ENCODE measurements at places on chromosomes 7 and 10.

DNA sequence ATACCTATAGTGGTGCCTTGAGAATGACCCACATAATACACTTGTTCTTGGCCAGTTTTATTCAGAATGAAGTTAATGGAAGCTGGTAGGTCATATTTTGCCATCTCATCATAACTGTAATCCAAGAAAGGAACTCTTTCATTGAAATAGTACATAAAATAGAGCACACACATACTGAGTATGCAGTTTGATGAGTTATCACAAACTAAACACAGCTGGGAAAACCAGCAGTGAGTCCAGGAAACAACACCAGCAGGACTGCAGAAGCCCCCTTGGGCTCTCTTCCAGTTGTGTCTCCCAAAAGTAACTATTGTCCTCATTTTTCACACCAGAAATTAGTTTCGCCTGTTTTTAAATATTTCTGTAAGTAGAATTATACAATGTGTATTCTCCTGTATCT is 19.8 kb upstream of the CH25H start:
- no peak for DNase-seq

DNA sequence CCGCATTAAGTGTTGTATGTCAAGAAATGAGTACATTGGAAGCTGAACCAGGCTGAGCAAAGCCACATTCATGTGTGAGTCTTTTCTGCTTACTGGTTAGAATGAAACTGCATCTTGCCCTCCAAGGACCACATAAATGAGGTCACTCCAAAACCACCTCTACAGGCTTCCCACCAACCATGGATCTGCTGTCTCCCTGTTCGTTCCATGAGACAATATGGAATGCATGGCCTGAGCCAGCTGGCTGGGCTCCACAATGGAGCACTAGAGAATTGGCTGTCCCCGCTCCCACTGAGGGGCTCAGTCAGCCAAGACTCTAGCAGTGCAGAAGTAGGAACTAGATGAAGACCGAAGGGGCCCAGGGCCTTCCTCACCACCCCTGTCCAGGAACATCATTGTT is 120.8 kb downstream of the TNS3 start:
- DNase-seq, result no peak

- DNase-seq, result peak; percentile 22
Observed at GRCh38 chr10:110637558-110638053, 6.5 kb upstream of the RBM20 start.

DNA sequence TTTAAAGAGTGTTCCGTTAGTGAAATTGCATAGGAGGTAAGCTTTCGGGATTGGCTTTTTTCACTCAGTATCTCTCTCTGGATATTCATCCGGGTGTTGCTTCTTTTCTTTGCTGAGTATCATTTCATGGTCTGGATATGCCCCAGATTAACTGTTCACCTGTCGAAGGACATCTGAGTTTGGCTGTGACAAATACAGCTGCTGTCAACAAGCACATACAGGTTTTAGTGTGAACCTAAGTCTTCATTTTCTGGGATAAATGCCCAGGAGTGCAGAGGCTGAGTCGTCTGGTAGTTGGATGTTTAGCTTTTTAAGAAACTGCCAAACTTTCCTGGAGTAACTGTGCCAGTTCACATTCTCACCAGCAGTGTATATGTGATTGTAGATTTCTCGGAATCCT is 5.6 kb downstream of the DOCK1 start:
- DNase-seq, result no peak

DNA sequence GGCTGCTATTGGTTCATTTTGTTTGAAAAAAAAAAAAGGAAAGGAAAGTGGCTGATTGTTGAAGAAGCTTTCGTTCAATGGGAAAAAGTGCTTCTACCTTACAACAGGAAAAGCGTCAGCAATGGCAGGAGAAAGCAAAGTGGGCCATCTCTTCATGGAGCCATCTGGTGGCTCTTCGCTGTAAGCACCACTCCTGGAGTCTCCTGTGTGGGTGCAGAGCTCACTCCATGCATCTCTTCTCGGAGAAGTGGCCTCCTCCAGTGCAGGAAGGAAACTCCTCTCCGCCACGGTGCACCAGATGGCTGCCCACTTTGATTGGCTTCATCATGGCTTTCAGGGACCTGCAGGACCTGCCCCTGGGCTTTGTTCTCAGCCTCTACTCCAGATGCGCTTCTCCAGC is 250.9 kb downstream of the PTEN start:
- no peak for DNase-seq

GRCh38 chr10:77960829-77961329 is 34.3 kb upstream of the DLG5 start:
- no peak for DNase-seq

DNA sequence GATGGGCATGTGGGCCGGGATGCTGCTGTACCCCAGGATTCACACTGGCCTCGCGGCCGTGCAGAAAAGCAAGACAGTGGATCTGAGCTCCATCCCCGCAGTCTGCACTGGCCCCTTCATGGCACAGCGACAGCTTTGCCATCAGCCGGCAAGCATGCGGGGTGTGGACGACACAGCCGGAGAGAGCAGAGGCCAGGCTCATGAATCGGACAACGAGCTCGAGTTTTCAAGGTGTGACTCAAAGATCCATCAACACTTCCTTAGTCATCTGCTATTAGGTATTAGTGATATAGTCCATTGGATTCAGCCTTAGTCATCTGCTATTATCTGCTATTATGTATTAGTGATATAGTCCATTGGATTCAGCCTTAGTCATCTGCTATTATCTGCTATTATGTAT is 254.7 kb downstream of the KLF6 start:
- DNase-seq, result no peak

DNA sequence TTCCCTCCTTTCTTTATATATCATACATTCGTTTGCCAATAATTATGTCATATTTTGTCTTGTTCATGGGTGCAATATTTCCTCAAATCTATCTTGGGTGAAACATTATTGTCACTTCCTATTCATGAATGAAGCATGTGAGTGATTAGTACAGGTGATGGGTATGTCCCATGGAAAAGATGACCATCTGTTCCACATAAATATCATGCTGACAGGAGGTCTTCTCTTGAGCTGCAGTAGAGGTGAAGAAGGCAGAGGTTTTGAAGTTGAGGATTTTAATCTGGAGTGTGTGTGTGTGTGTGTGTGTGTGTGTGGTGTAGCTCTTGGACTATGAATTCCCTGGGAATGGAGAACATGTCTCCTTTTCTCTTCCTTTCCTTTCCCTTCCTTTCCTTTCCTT is 350.5 kb upstream of the CHRM2 start:
- no peak for DNase-seq

DNA sequence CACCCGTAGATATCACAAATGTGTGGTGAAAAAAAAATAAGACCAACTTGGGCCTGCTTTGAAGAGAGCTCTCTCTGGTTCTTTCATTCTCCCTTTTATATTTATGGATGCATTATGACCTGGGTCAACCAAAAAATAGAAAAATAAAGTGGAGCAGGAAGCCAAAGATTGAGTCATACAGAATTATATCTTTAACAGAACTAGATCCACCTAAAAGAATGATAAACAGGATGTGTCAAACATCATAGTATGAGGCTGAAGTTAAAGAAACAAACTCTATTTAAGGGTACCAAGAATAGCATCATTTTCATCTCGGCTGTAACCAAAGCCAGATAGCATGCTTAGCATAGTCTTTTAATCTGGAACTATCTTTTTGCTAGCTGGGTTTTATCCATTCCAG is 28.8 kb upstream of the NMT2 start:
- DNase-seq, result no peak

- no peak for DNase-seq
Observed at GRCh38 chr10:55063811-55064210, 262.8 kb upstream of the PCDH15 start.

DNA sequence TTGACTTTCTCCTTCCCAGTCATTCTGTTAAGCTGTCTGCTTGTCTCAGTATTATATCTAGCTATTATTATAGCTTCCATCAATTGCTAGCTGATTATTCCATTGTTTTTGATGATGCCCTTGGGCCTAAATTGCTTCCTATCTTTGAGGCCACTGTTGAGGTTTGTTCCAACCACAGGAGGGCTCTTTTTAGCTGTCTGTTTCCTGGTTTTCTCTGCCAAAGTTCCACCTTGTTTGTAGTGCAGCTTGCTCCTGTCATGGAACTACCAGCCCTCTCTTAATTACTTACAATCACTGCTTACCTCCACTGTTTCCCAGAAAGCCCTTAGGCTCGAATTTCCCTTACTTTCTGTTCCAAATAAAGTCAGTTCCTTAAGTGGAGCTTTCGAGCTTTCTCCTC is 118.7 kb upstream of the SEC61G start:
- DNase-seq, result no peak

- DNase-seq, result no peak
Observed at GRCh38 chr7:44754802-44755697, 6.4 kb downstream of the ZMIZ2 start.

DNA sequence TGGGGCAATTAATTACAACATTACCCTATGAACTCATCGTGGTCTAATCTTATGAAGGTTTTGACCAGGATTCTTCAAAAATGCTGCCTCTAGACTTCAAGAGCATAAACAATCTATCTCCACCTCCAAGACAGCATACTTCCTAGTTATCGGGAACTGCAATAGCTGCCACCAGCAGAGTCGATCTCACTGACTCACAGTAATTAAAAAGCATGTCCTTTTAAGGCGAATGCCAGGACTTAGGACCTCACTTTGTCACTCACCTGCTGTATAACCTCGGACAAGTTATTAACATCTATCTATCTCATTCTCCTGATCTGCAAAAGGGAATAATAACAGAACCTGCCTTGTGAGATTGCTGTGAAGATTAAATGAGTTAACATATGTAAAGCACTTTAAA is 666.0 kb upstream of the COBL start:
- no peak for DNase-seq

- no peak for DNase-seq
Observed at GRCh38 chr10:68180490-68180889, 51.4 kb downstream of the ATOH7 start.

DNA sequence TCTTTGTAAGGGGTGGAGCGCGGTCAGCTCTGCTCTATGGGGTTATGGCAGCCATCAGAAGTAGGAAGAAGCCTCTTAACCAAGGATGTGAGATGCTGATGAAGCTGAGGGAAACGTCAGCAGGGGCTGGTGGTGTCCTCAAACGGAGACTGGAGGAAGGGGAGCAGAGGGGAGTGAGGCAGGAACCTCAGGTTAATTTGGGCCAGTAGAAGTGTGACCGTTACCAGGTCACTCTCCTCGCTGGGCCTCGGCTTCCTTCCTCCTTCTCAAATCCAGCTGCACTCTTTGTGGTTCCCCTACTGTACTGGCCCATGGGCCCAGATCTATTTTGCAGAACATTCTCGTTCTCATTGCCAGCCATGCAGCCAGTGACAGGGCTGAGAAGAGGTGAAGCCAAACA is 169.5 kb downstream of the TMEM178B start:
- DNase-seq, result no peak

GRCh38 chr7:110960811-110961210 is 130.1 kb upstream of the LRRN3 start:
- no peak for DNase-seq

GRCh38 chr7:108497082-108497725 is 28.7 kb downstream of the PNPLA8 start:
- peak; percentile 37 for DNase-seq

DNA sequence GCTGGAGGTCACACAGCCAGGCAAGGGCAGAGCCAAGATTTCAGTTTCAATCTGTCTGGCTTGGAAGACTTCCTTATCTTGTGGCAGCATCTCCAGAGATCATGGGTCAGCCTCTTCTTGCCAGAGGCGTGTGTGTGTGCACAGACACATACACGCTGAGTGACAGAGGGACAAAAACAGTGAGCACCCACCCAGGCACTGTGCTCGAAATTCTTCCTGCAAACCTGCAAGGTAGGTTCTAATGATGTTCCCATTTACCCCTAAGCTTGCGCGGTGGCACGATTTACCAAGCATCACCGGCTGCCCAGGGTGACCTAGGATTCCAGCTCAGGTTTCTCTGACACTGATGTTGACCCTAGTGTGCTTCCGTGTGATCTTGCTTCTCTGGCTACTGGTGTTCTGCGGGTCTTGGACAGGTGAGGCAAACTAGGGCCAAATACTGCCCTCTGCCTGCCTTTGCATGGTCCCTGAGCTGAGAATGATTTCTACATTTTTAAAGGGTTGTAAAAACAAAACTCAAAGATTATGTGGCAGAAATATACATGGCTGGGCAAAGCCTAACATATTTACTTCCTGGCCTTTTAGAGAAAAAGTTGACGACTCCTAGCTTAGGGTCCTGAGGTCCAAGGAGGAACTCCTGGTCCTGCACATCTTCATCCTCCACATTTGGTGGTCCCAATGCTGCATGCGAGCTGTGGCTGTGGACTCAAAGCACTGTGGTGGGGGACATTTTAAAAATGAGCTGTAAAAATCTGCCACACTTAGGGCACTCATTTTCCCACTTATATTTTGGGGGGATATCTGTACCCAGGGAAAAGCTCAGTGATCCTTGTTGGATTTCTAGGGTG is 268.5 kb downstream of the RPS24 start:
- no peak for DNase-seq

DNA sequence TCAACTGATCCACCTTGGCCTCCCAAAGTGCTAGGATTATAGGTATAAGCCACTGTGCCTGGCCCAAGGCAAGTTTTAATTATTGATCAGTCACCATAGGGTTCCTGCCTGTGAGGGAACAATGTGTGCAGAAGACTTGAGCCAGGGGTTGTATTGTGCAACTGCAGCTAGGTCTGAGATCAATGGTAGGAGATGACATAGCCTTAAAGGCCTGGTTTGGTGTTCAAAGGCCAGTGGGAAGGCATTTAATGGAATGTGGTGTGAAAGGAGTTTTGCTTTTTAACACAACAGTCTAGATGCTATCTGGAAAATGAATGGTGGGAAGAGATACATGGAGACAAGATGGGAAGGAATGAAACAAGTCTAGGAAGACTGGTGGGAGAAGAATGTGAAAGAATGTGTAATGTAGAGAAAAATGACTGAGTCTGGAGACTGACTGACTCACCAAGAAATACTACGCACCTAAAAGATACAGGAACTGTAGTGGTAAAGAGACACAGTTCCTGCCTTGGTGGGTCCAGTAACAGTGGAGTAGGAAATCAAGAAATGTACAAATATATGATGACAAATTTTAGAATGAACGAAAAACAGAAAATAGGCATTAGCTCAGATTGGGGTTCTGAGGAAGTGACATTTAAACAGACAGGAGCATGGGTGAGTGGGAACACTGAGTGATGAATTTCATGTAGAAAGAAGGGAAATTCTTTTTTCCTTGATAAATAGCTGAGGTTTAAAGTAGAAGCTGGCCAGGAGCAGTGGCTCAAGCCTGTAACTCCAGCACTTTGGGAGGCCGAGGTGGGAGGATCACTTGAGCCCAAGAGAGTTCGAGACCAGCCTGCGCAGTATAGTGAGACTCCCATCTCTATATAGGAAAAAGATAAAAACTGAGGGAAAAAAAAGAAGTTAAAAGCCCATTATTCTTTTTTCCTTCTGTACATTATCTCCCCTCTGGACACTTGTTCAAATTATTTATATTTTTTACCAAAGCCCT is 9.4 kb downstream of the HNRNPF start:
- DNase-seq, result no peak

- DNase-seq, result no peak
Observed at GRCh38 chr10:93378997-93379730, 103.0 kb downstream of the MYOF start.

DNA sequence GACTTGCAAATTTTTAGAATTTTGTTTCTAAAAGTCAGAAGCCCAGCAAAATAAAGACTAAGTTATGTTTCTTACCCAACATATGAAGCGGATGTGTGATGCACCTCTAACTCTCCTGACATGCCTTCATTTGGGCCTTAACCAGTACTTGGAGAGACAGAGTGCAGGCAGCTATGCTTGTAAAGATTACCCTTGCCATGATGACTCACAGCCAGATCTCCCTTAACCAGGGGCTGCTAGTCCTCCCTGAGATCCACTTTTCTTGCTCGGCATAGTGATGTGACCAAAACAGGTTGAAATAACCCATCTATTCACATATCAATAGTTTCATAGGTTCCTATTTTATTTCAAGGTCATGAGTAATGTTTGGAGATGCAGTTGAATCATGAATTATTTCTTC is 43.6 kb downstream of the PPP1R3A start:
- DNase-seq, result no peak
